ENCODE measurements at places on chromosomes 1 and 21.

GRCh38 chr1:214602764-214603657, at the start of gene CENPF:
Gene CENPF (plus strand): TSS chr1:214603195. CDS start chr1:214613755, 10,560 bp downstream.
- DNase-seq, result no peak

- no peak for DNase-seq
Measured at GRCh38 chr1:151370211-151370911, 2.1 kb downstream of the SELENBP1 start.

- no peak for DNase-seq
Measured at GRCh38 chr1:228092342-228093049, 10.0 kb downstream of the ARF1 start.

GRCh38 chr1:26733982-26734381, 38.2 kb downstream of the ARID1A start:
- DNase-seq, result no peak

DNA sequence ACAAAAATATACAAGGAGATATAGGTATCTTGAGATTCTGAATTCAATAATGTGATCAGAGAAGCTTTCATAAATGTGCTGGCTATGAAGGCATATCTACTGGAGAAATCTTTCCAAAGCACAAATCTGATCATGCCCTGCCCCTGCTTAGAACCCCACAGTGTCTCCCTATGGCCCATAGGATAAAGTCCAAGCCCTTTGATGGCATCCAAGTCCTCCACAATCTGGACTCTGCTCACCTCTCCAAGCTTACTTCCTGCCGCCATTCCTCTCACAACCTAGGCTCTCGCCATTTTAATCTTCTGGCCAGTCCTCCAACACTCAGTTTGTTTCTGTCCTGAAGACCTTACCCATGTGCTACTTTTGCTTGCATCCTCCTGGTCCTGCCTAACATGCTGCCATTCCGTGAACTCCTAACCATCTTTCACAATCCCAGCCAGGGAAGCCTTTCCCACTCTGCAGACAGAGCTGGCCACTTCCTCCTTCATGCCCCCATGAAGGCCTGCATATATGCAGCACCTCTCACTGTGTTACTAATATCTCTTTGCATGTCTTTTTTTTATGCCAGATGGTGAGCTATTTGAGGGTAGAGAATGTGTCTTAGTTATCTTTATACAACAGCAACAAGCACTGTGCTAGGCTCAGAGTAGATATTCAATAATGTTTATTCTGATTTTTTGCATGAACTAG, 5.6 kb upstream of the ATP1A1 start:
- no peak for DNase-seq
